Right renal pelvis (tissue), 4 donors: ENCODE measurements at places on chromosomes 11 and 22. TPM values are rescaled to one million over a fixed set of nuclear protein-coding genes. Genes with fewer than 3 reads are reported as not detected.
A peak's percentile ranks its signal among the peaks of the same experiment; 100 is the strongest.

DNA sequence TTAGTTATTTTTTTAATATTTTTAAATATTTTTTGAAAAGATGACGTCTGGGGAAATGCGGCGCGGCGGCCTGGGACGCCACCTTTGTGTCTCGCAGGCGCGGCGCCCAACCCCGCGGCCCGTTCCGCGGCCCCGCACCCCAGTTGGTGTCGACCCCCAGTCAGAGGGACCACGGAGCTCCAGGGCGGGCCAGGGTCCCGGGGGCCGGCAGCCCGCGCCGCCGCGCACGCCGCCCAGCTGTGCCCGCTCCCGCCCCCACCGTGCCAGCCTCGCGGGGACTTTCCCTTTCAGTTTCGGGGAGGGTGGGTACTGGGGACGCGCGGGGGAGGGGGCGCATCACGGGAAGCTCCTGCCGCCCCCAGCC is 1.6 kb downstream of the CCND1 start:
- no peak for DNase-seq

- no peak for DNase-seq
Measured at GRCh38 chr22:24067587-24068376, 56.7 kb downstream of the CABIN1 start.

GRCh38 chr11:67648140-67648795 is 2.3 kb downstream of the ACY3 start:
- DNase-seq: no peak

DNA sequence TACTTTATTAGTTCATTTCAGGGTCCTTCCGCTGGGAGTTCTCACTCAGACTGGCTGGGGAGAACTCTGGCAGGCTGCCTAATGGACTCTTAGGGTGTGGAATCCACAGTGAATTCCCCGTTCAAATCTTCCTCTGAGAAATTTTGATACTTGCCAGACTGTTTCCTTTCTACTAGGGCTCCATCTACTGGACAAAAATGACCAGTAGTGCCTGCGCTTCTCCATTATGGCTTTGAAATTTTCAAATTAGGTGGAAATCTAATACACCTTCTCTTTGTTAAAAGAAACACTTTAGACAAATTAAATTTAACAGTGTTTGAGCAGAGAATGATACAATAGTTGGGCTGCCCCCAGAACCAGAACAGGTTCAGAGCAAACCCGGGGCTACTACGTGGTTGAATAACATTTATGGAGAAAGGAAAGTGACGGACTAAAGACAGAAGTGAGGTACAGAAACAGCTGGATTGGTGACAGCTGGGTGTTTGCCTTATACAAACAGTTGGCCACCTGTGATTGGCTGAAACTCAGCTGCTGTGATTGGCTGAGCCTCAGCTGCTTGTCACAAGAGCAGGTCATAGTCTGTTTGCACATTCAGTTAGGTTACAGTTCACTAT is 52.9 kb upstream of the FDX1 start:
- DNase-seq: peak; percentile 73

GRCh38 chr11:46345881-46346484 is 1.3 kb upstream of the DGKZ start:
- no peak for DNase-seq

Gene RAPSN
- polyA plus RNA-seq: 0.14 TPM

- no peak for DNase-seq
Measured at GRCh38 chr22:37334859-37335805, 52.8 kb downstream of the CYTH4 start.

GRCh38 chr22:47486569-47487312 is 724.3 kb downstream of the TBC1D22A start:
- DNase-seq: no peak

Gene MYO18B
- polyA plus RNA-seq: 0.06 TPM

DNA sequence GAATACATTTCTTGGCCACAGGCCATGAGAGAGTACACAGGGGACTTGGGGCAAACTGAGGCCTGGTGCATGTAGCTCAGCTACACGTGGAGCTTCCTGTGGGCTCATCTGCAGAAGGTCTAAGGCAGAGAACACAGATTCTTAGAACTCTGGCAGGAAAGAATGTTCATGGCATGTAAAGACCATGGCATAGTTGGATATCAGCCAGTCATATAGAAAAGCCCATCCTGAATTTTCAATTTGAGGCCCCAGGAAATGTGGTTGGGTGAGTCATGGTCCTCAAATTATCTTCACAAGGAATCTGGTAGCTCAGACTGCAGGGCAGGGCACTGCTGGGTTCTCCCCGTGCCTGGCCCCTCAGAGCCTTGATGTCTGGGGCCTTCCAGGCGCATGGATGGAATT is 13.7 kb upstream of the ST3GAL4 start:
- DNase-seq: no peak

Gene CARD10
- 22.8 TPM for polyA plus RNA-seq

Gene BBOX1
- 55.7 TPM for polyA plus RNA-seq

DNA sequence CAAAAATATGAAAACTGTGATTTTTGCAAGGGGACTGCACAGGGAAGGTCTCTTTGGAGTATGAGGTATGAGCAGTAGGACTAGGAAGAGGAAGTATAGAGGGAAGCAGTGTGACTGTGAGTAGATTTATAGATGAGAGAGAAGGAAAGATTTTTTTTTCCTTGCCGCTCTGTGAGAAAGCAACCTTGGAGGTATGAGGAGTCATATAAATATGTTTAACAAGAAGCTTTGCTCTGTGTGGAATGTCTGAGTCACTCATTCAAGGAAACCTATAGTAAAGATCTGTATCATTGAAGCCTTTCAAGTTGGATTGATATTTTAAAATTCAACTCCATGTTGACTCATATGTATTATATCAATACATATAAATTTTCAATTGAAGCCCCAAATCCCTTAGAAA is 26.2 kb downstream of the DNHD1 start:
- no peak for DNase-seq

DNA sequence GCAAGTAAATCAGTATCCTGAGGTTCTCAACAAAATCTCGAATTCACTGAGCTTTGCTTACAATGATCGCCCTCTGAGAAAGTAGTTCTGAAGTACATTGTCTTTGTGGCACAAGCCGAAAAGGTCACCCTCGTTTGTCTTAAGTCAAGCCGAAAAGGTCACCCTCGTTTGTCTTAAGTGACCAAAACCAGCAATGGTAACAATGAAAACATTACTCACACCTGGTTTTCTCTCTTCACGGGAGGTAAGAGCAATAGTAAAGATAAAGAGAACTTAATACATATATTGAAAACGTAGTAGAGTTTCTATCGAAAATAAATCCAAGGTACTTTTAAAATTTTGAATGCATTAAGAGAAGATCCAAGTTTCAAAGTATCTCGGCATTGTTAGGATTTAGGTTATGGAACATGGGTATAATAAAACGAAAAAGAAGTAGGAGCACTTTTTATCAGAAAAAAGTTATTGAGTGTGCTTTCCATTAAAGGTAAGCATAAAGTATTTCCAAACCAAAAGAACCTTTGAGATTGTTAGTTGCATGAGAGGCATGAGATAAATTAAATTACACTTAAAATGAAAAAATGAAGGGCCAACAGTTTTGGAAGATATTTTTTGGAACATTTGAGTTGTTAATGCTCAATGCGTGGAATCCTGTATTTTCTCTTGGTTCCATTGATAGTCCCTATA is 1.2 kb downstream of the BARX2 start:
- DNase-seq: no peak

Gene OR4S2
- not detected for polyA plus RNA-seq

DNA sequence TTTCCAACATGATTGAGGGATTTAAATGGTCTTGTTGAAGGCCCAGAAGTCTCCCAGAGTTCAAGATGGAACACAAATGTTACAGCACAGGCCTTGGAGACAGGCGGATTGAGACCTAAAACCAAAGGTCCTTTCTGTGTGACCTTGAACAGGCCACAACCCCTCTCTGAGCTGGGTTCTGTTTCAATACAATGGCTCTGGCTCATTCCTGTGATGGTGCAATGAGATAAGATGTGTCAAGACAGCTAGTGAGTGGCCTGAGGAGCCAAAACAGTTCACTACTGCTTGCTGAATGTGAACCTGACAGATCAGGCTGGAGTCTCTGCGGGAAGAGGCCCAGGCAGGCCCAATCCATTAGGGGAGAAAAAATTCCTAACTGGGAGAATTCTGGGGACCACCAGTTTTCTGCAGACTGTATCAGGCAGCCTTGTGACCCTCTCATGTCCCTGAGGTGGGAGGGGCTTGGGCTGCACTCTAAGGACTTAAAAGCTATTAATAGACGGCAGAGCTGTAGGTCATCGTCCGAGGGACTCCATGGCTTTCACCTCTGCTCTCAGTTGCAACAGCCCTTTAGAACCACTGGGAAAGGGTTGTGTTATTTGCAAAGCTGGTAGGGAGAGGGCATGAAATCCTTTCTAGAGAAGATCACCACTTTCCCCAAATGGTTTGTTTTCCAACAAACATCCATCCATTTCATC is 126.1 kb upstream of the TEAD1 start:
- DNase-seq: no peak

DNA sequence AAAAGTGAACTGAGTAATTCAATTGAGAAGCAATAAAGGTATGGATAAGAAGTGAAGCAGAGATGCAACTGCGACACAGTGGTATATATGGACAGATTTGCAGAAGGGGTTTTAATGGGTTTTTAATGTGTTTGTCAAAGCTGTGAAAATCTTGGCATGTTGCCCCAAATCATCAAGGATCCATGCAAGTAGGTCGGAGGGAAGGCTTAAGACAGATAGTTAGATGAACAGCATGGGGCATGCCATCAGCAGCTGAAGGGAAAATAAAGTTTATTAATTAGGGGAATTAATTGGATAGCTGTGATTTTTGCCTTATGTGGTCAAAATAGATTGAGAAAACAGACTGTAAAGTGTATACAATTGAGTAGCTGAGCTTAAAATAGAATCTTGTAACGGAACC is 840.1 kb downstream of the JRKL start:
- no peak for DNase-seq

- no peak for DNase-seq
Measured at GRCh38 chr22:24681236-24681635, 78.2 kb downstream of the GGT1 start.

DNA sequence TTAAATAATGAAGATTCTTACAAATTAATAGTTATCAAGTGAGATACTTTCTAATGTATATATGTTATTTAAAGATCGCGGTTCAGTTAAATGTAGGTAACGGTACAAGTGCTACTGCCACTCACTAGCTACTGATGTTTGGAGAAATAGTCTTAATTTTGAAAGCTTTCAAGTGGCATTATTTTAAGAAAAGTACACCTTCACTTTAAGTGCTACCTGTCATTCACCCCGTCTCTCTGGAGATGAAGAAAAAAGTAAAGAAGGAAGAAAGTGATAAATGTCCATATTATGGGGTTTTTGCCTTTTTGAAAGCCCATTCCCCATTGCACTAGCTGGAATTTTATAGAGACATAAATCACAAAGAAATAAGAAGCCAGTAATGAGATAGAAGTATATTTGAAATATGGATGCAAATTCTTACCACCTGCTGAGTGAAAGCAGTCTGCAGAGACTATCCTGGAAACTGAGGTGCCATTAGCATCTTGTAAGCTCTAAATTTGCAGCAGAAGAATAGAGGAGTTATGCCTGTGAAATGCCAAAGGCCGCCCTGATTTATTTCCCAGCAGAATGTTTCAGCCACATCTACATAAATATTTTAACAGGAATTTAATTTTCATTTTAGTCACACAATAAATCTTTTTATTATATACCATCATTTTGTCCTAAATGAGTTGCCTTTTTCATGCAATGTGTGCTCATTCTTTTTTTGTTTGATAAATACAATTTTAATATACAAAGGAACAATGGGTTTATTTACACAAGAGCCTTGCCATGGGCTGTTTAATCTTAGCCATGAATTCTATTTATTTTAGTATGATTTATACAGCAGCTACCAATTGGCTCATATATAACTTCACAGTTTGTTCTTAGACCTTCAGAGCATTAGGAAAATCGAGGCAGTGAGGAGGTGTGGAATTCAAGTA is 489.9 kb upstream of the RAG2 start:
- no peak for DNase-seq

Gene TLCD5
- polyA plus RNA-seq: 12.1 TPM

GRCh38 chr22:50723991-50724390 is 14.0 kb upstream of the ACR start:
- DNase-seq: no peak

DNA sequence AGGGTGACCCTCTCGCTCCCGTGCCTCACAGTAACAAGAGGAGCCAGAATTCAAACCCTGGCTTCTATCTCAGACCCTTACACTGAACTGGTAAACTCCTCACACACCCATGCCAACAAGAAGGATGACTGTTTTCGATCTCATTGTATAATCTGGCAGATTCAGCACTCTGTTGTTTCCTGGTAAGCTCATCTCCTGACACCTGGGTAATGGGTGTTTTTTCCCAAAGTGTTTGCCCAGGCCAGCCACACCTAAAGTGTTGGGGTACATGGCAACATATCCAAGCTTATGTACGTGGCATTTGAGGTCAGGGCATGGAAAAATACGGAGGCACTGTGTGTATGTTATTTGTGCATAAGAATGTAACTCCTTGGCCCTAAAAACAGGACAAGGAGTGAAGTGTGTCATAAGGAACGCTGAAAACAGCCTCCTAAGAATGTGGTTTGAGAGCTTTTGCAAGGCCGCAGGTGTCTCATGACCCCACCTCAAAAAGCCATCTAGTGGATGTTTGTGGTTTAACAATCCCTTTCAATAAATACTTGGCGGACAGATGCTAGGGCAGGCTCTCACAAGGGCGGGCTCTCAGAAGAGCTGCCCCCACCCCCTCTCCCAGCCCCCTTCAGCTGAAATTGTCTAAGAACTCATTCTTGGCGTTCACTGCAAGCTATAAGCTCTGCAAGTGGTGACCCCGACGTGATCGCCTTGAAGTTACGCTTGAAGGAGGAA is at the start of gene MS4A15:
Gene MS4A15, plus strand, starts transcription at position 561 of the 726 bp plus-strand sequence. CDS start 6,867 bp downstream, outside the sequence.
- DNase-seq: no peak

DNA sequence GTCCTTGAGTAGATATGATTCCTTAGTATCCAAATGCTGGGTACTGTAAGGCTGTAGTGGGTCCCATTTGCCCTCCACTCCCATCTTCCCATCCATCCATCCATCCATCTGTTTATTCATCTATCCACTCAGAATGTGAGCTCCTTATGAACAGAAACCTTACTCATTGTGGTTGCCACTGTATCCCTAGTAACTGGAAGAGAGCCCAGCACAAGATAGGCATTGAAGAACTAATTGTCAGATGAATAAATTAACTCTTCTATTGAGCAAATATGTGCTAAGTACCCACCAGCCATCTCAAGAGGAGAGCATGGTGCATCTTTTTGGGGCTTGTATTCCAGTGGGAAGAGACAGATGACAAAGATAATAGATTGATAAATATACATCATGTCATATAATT is 86.4 kb upstream of the SEZ6L start:
- DNase-seq: no peak
